ENCODE measurements at places on chromosomes 5 and 9. TPM values are rescaled to one million over a fixed set of nuclear protein-coding genes. Genes with fewer than 3 reads are reported as not detected.

The IFNA21 gene
- total RNA-seq = not detected

DNA sequence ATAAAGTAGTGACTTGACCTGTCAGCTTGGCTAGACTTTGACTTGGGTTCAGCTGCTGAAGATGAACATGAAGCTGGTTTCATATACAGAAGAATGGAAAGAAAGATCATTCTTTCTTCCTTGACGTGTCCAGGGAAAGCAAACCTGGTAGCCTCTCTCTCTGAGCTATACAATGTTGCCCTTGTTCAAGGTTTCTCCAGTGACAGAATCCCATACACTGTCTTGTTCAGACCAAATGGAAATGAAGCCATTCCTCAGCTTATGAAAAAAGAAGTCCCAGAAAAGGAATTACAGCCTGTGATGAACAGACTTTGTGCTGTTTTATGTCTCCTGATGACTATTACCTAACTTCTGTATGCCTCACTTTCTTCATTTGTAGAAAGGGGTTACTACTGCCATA is 349.8 kb upstream of the KLF4 start:
- DNase-seq = no peak

- DNase-seq = no peak
These were observed 11.1 kb upstream of the KIF12 start for GRCh38 chr9:114110180-114110579.

The KLF9 gene
- total RNA-seq = 198 TPM

The MYOT gene
- total RNA-seq = 0.99 TPM

The PCDHA4 gene
- 0.23 TPM for total RNA-seq

- DNase-seq = no peak
These were observed 122.8 kb downstream of the SIL1 start for GRCh38 chr5:139075066-139076050.

GRCh38 chr5:150489360-150490295 is 18.3 kb upstream of the NDST1 start:
- no peak for DNase-seq

The TICAM2 gene
- 0.72 TPM for total RNA-seq

The FAXDC2 gene
- 20.2 TPM for total RNA-seq

DNA sequence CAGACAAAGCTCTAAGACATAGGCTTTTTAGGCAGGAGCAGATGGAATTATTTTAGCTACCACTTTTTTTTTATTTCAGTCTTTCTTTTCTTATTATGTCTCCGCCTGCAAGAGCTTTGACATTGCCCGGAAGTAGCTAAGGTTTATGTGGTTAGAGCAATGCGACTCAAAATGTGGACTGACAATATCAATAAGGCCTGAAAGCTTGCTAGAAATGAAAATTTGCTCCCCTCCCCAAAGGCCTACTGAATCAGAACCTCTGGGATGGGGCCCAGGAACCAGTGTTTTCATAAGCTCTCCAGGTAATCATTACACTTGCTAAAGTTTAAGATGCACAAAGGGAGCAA is 81.3 kb downstream of the SUSD1 start:
- DNase-seq = no peak

The NME5 gene
- 0.49 TPM for total RNA-seq

Data from lower leg skin (tissue), 4 donors.